NCI-H1092 (cell line): ENCODE measurements at places on chromosomes 5 and 9.

- no peak for DNase-seq
Measured at GRCh38 chr9:16033921-16034691, 481.3 kb downstream of the CCDC171 start.

DNA sequence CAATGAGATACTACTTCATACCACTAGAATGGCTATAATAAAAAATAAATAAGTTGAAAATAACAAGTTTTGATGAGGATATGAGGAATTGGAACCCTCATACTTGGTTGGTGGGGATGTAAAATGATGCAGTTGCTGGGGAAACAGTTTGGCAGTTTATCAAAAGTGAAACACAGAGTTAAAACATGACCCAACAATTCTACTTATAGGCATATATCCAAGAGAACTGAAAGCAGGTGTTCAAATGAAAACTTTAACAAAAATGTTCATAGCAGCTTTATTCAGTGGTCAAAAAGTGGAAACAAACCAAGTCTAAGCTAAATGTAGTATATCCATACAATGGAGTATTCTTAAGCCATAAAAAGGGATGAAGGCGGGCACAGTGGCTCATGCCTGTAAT, 13.1 kb upstream of the LHFPL2 start:
- DNase-seq = no peak

DNA sequence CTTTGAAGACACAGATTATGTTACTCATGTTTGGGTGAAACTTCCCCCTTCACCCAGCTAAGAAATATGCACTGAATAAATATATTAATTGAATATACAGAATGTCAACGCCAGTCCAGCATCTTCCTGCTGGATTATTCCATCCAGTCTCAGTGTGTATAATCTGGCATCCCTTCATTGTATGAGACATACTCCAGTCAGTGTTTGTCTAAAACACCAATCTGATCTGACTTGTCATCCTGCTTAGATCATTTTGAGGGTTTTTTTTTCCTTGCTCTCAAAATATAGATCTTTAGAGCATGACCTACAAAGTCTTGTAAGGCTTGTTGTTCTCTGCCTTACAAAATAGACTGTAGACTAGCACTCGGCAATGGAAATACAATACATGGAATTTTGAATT, 195.1 kb downstream of the SMARCA2 start:
- no peak for DNase-seq

GRCh38 chr5:5613261-5613990, 190.9 kb downstream of the ICE1 start:
- no peak for DNase-seq

DNA sequence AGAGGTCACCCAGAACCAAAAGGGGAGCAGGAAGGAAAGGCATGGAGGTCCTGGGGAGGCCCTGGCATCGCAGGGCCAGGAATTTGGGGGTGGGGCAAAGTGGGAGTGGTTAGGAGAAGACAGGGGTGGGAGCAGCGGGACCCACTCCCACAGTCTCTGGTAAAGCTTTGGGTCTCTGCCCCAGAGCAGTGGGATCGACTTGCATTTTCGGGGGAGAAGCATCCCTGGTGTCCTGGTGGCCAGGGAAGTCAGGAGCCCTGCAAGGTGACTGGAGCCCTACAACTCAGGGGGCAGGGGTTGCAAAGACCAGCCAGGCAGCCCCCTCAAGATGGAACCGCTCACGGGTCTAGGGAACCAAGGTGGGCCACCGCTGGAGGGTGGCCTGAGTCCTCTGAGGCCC, 22.4 kb upstream of the GTF3C5 start:
- no peak for DNase-seq

GRCh38 chr9:135550344-135550918, 4.5 kb downstream of the OBP2A start:
- DNase-seq = no peak

GRCh38 chr5:143543358-143544255, 140.1 kb upstream of the NR3C1 start:
- DNase-seq = no peak

GRCh38 chr5:29114331-29114768, 2076.0 kb upstream of the CDH9 start:
- DNase-seq = no peak

DNA sequence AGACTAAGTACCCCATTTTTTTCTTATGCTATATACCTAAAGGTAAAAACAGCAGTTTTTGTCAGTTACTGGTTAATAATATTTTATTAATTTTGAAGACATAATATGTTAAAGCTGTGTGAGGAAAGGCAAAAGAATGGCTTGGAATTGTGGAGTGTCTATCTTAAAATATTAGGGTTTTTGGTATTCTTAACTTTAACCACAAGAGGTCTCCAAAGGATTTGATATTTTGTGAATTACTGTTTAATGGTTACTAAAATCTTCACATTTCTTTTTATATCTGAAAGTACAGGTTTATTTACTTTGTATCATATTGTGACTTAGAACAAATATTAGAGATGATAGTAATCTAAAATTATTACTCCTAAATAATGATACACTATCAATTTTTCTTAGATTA, 32.0 kb upstream of the DHFR start:
- DNase-seq = no peak

DNA sequence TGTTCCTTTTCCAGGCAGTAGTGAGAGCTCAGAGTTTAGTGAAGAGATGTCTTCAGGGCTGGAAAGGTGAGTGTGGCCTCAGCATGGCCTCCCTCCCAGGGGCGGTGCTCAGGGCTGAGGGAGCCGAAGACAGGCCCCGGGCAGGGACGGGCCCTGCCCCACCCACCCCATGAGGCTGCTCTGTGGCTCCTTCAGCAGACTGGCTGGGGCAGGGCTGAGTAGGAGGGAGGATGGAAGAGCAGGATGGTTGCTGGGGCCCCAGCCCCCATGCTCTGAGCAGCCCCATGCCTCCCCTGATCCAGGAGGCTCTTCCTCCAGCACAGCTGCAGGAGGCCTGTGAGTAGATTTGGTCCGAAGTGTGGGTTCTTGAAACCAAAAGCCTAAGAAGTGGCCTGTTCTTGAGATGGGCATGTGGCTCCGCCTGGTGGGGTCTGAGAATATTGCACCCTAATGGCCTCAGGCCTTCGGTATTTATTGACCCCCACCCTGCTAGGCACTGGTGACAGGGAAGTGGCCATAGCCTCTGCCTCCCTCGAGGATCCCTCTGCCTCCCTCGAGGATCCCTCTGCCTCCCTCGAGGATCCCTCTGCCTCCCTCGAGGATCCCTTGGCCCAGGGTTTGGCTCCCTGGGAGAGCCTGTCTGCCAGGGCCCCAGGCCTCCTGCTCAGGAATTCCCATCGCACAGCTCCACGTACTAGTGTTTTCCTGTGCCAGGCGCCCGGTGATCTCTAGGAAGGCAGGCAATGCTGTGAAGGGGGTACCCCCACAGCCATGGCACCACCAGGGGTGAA, 65.4 kb upstream of the GARNL3 start:
- peak; percentile 21 for DNase-seq

- no peak for DNase-seq
Measured at GRCh38 chr5:83919071-83920041, 198.7 kb upstream of the HAPLN1 start.

DNA sequence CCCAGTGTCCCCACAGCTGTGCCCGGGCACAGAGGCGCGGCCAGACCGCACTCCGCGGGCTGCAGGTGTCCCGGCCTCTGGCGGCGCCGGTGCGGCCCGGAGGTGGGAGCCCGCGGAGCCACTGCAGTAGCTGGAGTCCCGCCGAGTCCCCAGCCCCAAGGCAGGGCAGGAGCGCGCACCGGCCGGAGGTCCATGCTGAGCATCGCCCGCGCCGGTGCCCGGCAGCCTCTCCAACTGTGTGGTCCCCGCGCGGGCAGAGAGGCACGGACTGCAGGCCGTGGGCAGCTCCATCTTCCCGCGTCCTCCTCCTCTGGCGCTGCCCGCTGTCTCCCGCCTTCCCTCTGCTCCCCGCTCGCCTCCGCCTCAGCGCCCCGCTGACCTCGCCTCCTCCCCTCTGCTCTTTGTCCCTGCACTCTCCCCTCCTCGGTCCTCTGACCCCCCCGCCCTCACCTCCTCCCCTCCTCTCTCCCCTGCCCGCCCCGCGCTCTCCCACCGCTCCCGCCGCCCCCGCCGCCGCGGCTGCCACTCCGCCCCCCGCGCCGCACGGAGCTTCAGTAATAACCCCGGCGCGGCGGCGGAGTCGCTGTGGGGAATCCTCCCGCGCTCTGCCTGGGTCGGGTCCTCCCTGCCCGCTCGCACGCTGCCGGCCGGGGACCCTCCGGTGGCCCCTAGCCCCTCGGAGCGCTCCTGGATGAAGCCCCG, at the start of gene ADAMTS16:
Gene ADAMTS16 (plus strand): TSS at position 554 of the 702 bp plus-strand sequence. CDS start 138 bp downstream, at position 692.
- no peak for DNase-seq
